ENCODE measurements at places on chromosomes 1 and 21.

GRCh38 chr1:17162941-17163340, 42.0 kb upstream of the PADI1 start:
- DNase-seq, result no peak

- DNase-seq, result peak; percentile 41
Observed at GRCh38 chr21:45152265-45152746, 77.9 kb downstream of the ADARB1 start.

GRCh38 chr1:206941766-206942418, 4.4 kb downstream of the PIGR start:
- no peak for DNase-seq

DNA sequence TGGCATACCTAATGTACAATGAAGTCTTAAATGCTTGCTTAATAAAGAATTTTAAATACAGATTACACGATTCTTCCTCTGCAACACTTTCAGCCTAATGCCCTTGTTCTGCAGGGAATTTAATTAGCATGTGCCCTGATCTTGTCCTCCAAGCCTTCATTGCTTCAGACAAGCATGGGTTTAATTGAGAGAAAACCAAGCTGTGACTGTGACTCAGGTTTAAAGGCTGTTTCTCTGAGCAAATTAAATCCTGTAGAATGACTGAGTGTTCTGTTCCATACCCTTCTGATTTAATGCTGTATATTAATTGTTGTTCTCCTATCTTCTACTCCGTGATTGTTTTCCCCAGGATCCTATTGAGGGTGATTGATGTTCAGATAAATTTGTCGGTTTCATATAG, 269.0 kb upstream of the PRMT6 start:
- DNase-seq, result no peak

GRCh38 chr1:165697881-165698760, at the start of gene ALDH9A1:
Gene ALDH9A1 (minus strand): TSS chr1:165698562. CDS start chr1:165698558, 4 bp downstream.
- DNase-seq, result peak; percentile 73

DNA sequence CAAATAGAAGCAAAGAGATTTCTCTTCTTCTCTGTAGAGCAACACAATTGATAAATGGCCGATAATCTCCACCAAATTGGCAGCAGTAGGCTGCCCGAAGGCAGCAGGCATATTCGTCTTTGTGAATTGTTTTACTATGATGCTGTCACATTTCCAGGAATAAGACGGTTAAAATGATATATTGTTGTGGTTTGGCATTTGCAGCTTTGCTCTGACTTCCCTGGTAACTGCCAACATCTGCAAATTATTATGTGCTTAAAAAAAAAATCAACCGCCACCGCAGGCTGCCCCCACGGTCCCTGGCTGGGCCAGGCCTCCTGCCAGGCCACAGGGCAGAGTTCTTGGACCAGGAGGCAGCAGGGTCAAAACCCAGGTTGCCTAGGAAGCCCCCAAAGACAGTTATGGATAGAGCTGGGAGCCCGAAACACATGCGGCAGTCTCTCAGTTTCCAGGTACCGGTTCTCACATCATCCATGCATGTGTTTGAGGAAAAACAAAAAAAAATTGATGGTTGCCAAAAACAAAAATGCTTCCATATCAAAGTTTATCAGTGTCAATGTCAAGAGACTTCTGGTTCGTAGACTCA, 179.3 kb downstream of the ETS2 start:
- DNase-seq, result no peak

DNA sequence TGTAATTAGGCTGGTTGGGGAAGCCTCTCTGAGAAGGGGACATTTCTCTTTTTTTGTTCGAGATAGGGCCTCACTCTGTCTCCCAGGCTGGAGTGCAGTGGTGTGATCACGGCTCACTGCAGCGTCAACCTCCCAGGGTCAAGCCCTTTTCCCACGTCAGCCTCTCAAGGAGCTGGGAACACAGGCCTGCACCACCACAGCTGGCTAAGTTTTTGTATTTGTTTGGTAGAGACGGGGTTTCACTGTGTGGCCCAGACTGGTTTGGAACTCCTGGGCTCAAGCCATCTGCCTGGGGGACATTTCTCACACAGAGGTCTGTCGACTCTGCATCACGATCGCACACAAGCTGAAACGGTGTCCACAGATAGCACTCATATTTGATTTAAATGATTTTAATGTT, 39.7 kb downstream of the HUNK start:
- no peak for DNase-seq

DNA sequence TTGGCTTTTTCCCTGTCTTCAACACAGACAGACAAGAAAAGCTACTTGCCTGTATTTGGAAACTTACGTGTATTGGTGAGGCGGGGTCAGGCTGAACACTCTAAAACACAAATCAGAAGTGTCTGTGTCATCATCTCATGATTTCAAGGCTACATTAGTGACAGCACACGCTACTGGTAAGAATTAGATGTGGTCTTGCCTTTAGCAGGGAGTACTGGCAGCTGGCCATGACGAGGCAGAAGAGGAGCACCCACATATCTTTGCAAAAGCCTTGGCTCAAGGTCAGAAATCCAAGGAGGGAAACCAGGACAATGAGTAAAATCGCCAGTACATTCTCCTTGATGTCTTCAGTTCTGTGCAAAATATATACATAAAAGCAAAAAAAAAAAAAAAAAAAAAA, 77.7 kb downstream of the PCNX2 start:
- DNase-seq, result no peak

DNA sequence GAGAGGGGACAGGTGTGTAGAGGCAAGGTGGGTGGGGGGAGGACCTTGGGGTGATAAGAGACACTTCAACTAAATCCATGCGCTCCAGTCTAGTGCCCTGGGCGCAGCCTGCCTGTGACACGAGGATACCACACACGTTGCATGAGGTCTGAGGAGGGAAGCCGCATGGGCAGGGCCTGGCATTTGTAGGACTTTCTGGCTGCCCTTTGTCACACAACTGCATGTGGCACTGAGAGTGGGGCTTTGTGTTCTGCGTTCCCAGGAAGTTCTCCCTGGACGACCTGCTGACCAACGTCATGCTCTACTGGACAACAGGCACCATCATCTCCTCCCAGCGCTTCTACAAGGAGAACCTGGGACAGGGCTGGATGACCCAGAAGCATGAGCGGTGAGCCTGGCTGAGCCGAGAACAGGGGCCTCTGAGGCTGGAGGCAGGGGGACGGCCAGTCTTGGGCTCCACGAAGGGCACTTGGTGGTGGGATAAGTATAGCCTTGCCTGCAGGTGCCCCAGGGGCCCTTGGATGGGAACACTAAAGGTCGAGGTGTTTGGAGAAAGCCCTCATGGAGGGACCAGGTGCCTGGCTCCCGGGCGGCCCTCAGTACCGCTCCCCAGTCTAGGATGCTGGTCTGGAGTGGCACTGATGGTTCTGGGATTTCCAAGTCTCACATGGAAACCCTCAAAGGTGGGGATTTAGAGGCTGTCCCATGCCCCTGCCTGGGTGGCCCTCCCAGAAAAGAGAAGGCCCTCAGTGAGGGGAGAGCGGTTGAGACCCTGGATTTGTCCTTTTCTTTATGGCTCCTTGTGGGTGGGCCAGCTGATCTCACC, 34.5 kb downstream of the EPHX1 start:
- DNase-seq, result no peak

GRCh38 chr1:200028586-200029034, 1.1 kb downstream of the NR5A2 start:
- DNase-seq, result no peak

DNA sequence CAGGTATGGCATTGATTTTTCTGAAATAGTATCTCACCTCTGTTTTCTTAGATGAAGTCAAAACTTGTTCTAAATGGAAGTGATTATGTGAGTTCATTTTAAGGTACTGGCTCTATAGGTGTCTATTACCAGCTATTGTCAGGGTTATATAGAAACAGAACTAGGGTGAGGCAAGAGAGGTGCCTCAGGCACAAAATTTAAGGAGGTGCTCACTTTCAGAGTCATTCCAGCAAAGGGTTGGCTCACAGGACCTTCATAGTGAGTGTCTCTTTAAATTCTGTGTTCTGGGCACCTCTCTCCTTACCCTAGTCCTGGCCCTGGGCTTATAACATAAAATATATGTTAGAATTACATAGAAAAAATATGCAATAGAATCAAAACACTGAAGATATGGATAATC, 49.3 kb downstream of the KIAA0319L start:
- DNase-seq, result no peak

- DNase-seq, result no peak
Observed at GRCh38 chr1:3742439-3743298, 9.6 kb upstream of the CCDC27 start.

DNA sequence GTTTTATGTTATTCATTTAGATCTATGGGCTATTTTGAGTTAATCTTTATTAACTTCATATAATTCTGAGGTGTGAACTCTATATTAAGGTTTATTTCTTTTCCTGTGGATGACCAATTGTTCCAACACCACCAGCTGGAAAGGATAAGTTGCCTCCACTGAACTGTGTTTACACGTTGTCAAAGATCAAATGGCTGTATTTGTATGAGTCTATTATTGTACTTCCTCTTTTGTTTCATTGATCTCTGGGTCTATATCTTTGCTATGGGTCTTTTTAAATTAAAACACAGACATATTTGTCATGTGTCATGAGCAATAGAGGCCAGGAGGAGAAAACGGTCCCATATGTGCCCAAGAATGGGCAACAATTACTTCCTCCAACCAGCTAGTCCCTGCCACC, 5.2 kb upstream of the MAB21L3 start:
- DNase-seq, result no peak

DNA sequence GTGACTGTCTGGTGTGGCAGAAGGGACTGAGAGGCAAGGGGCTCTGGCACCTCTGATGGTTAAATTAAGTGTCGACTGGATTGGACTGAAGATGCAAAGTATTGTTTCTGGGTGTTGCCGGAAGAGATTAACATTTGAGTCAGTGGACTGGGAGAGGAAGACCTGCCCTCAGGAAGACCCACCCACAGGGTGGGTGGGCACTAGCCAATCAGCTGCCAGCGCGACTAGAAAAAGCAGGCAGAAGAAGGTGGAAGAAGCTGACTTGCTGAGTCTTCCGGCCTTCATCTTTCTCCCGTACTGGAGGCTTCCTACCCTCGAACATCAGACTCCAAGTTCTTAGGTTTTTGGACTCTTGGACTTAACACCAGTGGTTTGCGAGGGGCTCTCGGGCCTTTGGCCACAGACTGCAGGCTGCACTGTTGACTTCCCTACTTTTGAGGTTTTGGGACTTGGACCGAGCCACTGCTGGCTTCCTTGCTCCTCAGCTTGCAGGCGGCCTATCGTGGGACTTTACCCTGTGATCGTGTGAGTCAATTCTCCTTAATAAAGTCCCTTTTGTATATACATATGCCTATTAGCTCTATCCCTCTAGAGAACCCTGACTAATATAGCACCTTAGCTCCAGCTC, 79.6 kb downstream of the KAZN start:
- DNase-seq, result no peak
